ENCODE measurements at places on chromosomes 1 and 21.

DNA sequence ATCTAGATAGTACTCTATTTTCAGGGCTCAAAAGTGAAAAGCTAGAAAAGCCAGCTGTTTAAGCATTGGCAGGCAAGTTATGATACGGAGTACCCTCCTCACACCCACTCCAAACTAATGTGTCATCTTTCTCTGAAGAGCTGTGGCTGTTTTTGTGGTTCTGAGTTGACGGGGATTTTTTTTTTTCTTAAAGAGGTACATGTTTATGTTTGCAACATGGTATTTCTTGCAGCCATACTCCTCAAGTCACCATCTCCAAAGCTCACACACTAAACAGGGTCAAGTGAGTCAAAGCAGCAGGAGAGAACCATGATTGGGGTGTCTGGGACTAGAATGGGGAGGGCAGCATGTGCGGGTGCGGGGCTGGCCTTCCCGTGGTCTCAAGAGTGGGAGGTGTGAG, 347.2 kb downstream of the DISC1 start:
- DNase-seq: no peak

DNA sequence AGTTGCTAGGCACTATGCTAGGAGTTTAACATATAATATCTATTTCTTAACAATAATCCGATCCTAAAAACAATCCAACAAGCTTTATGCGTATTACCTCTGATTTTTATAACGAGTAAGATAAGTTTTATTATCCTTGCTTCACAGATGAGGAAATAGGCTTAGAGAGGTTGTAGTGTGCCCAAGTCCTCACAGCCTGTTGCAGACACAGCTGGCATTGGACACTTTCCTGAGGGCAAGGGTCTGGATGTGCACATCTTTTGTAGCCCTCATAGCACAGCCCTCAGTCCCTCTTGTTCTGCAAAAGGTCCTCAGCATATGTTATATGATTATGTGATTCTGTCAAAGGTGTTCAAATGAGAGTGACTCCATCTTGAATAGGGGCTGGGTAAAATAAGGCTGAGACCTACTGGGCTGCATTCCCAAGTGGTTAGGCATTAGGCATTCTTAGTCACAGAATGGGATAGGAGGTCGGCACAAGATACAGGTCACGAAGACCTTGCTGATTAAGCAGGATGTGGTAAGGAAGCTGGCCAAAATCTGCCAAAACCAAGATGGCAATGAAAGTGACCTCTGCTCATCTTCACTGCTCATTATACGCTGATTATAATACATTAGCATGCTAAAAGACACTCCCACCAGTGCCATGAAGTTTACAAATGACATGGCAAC, 75.7 kb upstream of the F3 start:
- DNase-seq: no peak

DNA sequence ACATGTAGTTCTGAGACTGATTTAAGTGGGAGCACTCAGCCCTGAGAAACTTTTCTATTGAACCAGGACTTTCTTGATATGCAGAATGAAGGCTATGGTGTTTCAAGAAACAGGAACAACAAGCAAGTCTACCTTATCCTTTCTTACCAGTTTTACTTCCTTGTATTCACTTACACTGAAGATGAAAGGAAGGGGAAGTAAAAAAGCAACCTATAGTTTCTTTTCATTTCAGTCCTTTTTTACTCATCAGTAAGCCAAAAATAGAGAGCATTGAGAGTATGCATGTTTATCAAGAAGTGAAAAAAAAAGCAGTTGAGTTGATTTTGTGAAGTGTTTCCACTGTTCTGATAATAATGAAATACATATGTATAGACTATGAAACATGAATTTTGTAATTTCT, 1010.3 kb downstream of the AMY1C start:
- no peak for DNase-seq

DNA sequence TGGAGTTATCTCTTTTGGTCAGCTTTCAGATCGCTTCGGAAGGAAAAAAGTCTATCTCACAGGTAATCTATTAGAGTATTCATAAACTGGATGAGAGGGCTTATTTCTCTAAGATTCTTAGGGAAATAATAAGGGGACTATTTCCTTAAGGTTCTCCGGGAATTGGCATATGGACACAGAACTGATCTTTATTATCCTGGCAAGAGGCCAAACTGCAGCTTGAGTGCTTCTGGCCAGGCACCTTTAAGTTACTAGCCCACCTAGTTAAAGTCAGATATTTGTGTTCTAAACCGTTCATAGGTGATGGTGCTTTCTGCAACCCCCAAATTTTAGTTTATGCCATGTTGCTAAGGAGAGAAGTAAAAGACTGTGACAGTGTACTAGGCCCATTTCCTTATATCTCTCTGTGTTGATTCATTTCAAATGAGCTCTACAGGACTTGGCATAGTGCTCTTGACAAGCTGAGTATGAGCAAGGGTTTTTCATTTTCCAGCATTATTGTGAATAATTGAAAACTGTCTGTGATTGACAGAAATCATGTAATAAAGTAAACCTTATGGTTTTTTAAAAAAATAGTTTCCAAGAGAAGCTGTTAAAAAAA, 43.4 kb downstream of the SLC22A15 start:
- DNase-seq: no peak

DNA sequence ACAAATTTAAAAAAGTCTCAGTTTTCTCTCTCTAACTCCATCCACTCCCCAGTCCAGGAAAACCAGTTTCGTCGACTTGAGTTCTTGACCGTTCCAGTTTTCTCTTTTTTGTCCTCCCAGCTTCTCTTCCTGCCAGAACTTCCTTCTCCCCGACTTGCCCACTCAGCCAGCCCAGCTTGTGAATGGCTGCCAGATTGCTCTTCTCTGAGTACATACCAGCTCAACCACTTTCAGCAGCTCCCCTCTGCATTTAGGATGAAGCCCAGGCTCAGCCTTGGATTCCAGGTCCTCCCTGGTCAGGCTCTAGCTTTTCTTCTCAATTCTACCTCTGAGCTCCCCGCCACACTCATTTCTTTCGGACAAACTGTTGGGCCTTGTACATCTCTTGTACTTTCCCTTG, 1.4 kb downstream of the DIO1 start:
- no peak for DNase-seq

DNA sequence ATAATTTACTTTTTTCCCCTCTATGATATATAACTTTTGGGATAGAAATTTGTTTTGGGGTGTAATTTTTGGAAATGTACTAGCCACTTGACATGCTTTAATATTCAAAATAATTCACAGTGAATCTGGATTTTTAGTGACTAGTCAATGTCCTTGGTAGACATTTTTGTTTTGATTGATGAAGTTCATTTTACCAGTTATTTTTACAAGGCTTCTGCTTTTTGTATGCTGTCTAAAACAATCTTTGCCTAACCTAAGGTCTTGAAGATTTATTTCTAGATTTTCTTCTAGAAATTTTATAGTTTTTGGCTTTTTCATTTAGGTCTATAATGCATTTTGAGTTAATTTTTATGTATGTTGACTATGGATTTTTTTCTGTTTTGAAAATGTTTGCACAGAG, 30.9 kb downstream of the DISP1 start:
- DNase-seq: no peak

DNA sequence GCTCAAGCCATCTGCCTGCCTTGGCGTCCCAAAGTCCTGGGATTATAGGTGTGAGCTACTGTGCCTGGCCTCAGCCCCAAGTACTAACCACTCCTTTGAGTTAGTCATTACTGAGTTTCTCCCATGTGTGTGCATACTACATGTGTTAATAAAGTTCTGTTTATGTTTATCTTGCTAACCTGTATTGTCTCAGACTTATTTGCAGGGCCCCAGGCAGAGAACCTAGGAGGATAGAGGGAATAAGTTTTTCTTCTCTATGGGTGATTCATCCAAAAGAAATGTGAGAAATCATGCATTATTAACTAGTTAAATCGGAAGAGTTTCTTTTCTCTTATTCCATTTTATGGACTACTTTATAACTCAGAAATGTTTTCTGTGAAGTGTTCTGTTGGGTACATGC, 203.9 kb upstream of the CACYBP start:
- DNase-seq: no peak

DNA sequence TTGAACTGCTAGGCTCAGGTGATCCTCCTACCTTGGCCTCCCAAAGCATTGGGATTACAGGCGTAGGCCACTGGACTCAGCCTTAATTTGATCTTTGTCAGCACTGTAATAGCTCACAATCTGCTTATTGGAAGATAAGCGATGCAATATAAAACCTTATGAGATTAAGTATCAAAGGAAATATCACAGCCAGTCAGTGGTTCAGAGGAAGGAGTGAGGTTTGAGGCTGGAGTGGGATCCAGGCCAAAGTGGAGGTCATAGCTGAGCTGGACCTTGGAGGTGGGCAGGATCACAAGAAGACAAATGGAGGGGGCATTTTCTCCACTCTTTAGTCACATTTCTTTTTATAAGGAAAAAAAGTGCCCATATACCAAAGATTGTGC, 228.5 kb downstream of the RHOU start:
- no peak for DNase-seq

GRCh38 chr1:213486488-213486887, 435.4 kb downstream of the RPS6KC1 start:
- DNase-seq: no peak

GRCh38 chr21:36976228-36976861, 9.9 kb upstream of the HLCS start:
- no peak for DNase-seq

GRCh38 chr1:114118351-114118990, 35.2 kb downstream of the SYT6 start:
- DNase-seq: no peak

DNA sequence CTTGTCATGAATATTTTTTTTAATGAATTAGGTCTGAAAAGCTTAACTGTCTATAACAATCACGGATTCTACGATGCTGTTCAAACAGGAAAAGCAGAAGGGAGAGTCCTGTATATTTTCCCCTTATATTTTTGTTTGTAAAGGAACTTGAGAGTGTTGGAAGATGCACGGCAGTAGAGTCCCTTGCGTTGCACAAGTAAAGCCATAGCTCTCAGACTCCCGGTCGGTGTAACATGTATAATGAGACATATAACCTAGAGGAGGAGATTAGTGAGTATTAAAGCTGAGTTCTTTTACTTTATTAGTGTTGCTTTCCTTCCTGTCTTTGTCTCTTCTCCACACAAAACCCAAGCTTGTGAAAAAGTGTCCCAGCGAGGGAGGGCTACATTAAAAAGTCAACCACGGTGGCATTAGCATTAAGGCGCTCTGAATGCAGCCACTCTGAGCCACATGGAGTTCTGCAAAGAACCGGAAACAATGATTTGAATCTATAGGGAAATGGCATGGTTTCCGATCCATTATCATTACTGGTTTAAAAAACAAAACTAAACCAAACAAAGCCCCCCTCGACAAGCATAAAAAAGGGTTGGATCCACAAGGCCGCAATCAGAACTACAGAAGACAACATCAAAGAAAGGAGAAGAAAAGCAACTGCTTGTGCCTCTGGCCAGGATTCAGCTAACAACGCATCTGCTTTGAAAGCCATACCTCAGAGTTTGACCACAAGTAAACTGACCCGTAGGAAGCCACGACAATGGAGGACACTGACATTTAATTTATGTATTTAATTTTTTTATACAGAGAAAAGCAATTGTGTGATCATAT, 356.8 kb downstream of the LMO4 start:
- no peak for DNase-seq

GRCh38 chr21:34885125-34885524, 164.0 kb downstream of the RUNX1 start:
- no peak for DNase-seq

- DNase-seq: no peak
These were observed 42.9 kb downstream of the CASQ2 start for GRCh38 chr1:115725600-115725999.

GRCh38 chr1:216458812-216459211, 35.6 kb upstream of the USH2A start:
- DNase-seq: no peak

DNA sequence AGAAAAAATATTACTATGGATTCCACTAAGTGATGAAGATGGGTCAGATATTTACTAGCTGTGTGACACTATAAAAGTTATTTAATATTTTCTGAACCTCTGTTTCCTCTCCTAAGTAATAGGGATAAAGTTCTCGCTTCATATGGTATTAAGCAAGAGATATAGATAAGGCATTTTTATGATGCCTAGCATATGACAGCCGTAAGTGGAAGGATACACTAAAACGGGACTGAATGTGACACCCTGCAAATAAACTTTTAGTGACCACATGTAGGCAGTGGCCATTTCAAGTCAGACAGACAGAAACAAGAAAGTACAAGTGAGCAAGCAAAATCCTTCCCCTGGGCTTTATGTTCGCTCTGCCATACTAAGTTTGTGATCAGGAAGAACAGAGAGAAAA, 14.2 kb downstream of the GBP3 start:
- DNase-seq: no peak

DNA sequence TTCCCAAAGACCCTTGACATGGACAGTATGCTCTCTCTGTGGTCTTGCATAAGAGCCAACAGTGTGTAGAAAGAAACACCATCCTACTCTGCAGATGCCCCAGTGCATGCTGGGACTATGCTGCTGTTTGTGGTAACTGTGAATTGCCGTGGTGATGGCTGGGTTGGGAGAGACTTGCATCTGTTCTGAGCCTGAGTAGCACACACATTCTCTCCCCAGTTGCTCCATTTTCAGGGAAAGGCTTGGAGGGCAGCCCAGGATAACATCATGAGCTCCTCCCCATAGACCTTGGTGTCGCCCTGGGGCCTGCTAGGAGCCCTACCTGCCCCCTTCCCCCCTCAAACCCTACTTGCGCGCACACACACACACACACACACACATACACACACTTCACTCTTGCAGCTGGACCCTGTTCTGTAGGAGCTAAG, 120.9 kb upstream of the IPO9 start:
- DNase-seq: peak; percentile 67

DNA sequence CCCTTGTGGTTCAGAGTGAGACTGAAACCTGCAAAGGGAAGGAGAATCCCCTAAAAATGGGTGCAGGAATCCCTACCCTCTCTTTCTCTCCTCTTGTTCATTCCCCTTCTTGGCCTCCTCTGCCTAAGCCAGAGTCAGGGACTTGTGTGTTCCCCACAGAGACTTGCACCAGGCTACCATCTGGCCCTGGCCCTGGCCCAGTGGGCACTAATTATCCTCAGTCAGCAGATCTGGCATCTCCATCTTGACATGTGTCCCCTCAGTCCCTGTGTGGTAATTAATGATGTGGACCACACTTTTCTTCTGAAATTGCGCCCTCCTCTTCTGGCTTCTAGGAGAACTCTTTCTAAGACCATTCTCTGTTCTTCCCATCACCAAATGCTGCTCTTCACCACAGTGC, 354.4 kb downstream of the SETD4 start:
- no peak for DNase-seq

- no peak for DNase-seq
These were observed 1065.6 kb upstream of the TMPRSS15 start for GRCh38 chr21:19468991-19469715.

- DNase-seq: no peak
These were observed 102.8 kb downstream of the CASZ1 start for GRCh38 chr1:10693497-10694273.

All from AG09309 (cell line).